ENCODE measurements at places on chromosomes 6 and 20.

GRCh38 chr20:11454966-11455799, 462.5 kb upstream of the BTBD3 start:
- peak; percentile 76 for DNase-seq

GRCh38 chr6:127486934-127487333, 27.7 kb upstream of the KIAA0408 start:
- no peak for DNase-seq

- no peak for DNase-seq
Observed at GRCh38 chr6:36976931-36977330, 9.1 kb downstream of the MTCH1 start.

GRCh38 chr20:58776109-58776508, 74.6 kb downstream of the GNAS-AS1 start:
- no peak for DNase-seq

GRCh38 chr6:92684386-92684785, 735.0 kb downstream of the EPHA7 start:
- DNase-seq, result no peak

- no peak for DNase-seq
Observed at GRCh38 chr6:52363228-52363867, 1.4 kb downstream of the PAQR8 start.

GRCh38 chr6:158418501-158418900, 106.2 kb downstream of the TULP4 start:
- DNase-seq, result no peak

DNA sequence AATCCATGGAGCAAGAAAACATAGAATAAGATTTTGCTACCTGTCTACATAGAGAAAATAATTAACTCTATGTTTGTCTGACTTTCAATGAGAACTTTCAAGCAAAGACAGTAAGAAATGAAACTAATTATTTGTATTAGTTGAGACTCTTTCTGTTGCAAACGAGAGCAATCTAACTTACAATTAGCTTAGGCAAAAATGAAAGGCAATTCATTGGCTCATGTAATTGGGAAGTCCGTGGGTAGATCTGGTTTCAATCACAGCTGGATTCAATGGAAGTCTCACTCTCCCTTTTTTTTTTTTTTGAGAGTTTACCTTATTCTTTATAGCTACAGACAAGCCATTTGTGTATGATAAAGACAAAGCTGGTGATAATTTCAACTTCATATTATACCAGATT, 68.2 kb upstream of the STXBP5 start:
- no peak for DNase-seq

DNA sequence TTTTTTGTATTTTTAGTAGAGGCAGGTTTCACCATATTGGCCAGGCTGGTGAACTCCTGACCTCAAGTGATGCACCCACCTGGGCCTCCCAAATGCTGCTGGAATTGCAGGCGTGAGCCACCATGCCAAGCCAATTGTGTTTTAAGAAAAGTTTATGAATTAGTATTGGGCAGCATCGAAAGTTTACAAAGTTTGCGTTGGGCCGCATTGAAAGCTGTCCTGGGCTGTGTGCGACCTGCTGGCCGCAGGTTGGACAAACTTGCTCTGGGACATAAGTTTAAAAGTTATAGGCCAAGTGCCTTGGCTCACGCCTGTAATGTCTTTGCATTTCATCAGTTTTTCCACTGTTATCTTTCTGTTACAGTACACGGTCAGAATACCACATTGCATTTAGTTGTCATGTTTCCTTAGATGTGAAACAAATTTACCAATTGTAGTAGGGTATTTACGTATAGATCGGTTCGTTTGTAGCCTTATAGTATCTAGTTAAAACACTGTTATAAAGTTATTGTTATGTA, 39.5 kb downstream of the ASXL1 start:
- DNase-seq, result no peak

DNA sequence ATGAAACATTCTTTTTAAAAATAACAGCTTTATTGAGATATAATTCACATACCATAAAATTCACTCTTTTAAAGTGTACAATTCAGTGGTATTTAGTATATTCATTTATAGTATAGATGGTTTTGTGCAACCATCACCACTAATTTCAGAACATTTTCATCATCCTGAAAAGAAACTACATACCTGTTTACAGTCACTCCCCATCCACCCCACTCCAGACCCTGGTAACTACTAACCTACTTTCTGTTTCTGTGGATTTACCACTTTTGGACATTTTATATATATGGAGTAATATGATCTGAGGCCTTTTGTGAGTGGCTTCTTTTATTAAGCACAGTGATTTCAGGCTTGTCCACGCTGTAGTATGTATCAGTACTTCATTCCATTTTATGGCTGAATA, 2.5 kb upstream of the TMEM217 start:
- DNase-seq, result no peak

GRCh38 chr6:166589337-166589731, 2.9 kb upstream of the RAMACL start:
- no peak for DNase-seq

GRCh38 chr20:16020971-16021370, 552.3 kb downstream of the KIF16B start:
- DNase-seq, result peak; percentile 20

GRCh38 chr6:129351807-129352206, 358.2 kb downstream of the ARHGAP18 start:
- no peak for DNase-seq

DNA sequence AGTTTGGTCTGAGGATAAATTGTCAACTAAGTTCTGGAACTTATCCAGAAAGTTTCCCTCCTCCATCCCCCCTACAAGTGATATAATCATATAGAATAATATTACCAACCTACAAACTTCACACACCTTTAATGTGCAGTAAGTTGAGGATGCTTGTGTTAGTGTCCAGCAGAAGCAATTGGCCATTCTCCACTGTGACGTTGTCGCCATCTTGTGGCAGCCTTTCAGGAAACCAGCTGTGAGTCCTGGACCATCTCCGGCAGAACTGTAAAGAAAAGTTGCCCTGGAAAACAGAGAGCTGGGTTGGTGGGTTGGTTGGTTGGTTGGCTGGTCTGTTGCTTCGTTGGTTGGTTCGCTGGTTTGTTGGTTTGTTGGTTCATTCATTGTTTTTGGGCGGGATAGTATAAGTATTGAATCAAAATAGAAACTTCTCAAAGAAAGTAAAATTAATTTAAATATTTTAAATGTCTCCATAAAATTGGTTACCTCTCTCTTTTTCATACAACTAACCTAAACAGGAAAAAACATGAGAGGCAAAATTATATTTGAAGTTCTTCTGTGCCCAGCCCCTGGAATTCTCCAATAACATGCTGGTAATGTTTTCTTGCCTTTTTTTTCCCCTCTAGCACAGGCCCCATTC, 127.5 kb downstream of the PKHD1 start:
- DNase-seq, result peak; percentile 64

DNA sequence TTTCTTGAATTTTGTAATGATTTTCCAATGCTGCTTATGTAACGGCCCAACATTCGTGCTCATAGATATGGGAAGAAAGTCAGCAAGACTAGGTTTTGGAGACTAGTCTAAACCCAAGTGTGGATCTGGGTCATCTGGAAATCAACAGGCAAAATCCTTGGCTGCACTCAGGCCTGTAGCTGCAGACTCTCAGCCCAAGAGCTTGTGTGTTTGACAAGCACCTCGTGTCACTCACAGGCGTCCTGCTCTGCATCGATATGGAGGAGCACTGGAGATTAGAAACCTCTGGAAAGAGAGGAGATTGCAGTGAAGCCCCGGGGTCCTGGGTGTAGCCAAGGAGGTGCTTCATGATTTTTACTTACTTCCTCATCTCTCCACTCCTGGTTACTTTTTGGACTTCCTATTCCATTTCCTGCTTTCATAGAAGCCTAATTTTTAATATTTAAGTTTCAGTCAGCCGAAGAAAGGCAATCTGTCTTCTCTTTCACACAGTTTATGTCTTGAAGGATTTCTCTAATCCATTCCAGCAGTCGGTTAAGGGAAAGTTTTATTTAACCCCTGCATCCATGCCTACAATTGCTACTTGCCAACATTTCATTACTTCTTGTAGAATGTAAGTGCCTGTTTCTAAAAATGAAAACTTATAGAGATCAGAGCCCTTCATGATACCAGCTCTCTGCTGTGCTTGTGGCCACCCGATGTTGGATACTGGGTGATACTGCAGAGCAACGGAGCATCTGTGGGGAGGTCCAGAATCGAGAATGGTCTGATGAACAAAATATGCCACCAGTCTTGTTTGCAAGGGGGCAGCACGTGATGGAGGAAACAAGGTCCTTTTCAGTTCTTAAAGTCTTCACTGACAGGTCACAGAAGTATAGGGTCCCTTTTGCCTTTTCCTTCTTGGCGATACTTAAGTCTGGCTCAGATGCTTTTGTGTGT, 296.3 kb downstream of the QKI start:
- no peak for DNase-seq

DNA sequence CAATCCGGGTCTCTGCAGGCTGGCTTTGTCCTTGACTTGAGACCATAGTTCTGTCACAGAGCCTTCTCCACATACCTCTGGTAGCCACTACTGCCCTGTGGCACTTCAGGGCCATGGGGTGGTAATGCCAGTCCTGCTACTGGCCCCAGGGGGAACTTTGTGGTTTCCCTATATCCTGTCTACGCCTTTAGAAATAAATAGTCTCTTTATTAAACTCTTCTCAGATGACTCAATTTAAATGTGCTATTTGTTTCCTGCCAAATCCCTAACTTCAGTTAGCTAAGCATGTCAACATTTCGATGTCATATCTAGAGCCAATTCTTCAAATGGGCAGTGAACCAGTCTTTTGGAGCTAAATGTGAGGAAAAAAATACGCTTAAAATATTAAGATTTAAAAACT, 60.1 kb downstream of the SEL1L2 start:
- DNase-seq, result peak; percentile 23

DNA sequence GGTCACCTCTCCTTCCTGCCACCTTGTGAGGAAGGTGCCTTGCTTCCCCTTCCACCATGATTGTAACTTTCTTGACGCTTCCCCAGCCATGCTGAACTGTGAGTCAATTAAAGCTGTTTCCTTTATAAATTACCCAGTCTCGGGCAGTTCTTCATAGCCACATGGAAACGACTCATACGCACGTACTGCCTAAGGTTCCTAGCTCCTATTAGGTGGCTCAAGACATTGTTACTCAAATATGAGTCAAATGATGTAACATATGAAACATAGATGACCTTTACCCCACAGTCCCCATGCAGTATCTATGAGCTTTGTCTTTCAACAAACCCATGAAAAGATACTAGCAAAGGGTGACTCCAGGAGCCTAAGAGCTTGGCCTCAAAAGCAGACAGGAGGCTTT, 98.3 kb downstream of the SIM1 start:
- peak; percentile 39 for DNase-seq

- peak; percentile 82 for DNase-seq
Observed at GRCh38 chr6:32816746-32817204, at the start of gene HLA-DOB. Gene HLA-DOB (minus strand): TSS chr6:32817002. CDS start chr6:32816951, 51 bp downstream.

GRCh38 chr6:143940011-143940597, 68.0 kb downstream of the PLAGL1 start:
- peak; percentile 62 for DNase-seq

- no peak for DNase-seq
Observed at GRCh38 chr6:97023982-97024381, 99.5 kb downstream of the KLHL32 start.

- DNase-seq, result no peak
Observed at GRCh38 chr6:90849686-90850085, 262.8 kb upstream of the MAP3K7 start.

- no peak for DNase-seq
Observed at GRCh38 chr6:70412252-70413113, 825 bp upstream of the FAM135A start.

GRCh38 chr6:39166189-39166911, 51.4 kb upstream of the SAYSD1 start:
- DNase-seq, result peak; percentile 77

DNA sequence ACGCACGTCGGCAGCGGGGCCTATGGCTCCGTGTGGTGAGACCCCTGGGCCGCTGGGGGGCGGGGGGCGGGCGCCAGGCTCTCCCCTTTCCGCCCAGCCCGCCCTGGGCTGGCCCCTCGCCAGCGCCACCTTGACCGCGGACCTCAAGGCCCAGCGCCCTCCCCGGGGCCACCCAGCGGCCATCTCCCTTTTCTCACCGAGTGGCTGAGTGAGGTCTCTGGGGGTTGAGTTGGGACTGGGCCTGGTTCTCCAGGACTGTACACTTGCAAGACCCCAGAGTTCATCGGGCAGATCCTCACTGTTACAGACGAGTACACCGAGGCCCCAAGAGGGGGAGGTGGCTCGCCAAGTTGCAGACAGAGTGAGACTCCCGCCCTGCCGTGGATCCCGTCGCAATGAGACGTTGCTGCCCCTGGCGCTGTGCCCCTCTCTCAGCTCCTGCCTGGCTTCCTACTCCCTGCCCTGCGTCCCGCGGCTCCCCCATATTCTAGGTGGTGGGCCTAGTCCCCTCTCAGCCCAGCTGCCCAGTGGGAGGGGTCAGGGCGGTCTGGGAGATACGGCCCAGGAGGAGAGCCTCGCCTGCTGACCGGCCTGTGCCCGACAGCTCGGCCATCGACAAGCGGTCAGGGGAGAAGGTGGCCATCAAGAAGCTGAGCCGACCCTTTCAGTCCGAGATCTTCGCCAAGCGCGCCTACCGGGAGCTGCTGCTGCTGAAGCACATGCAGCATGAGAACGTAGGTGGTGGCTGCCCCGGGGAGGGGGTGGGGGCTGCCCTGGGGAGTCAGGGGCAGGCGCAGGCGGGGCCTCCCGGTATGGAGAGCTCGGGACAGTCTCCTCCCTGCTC, 576 bp downstream of the MAPK13 start:
- peak; percentile 58 for DNase-seq

DNA sequence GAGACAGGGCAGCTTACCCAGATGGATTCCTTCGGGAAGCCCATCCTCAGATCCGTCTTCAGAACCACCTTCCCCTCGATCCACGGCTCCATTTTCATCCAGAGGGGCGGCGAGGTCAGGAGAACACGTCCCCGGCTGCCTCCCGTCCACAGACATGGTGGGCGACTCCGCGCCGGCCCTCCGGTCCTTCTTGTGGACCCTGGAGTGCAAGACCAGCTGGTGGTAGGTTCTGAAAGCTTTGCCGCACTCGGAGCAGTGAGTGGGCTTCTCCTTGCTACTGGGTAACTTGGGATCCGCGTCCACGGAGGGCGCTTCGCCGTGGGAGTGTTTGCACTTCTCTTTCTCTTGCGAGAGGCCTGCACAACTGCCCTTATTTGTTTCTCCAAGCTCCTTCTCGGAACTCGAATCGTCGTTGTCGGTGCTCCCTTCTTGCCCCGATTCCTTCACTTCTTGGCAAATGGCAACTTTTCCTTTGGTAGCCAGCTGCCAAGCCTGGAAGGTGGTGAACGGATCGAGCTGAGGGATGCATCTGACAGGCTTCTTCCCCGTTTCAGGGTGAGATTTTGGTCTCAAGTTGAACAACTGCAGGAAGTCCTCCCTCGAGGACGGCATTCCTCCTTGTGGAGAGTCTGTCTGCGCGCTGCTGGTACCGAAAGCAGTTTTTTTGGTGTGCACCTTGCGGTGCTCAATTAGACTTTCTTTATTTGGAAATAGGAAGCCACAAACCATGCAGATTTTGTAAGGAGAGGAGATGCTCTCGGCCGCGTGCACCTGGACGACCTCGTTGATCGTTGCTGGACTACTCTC, 12.0 kb downstream of the ZNF217 start:
- no peak for DNase-seq

GRCh38 chr6:69790629-69791028, 6.2 kb downstream of the LMBRD1 start:
- DNase-seq, result no peak

DNA sequence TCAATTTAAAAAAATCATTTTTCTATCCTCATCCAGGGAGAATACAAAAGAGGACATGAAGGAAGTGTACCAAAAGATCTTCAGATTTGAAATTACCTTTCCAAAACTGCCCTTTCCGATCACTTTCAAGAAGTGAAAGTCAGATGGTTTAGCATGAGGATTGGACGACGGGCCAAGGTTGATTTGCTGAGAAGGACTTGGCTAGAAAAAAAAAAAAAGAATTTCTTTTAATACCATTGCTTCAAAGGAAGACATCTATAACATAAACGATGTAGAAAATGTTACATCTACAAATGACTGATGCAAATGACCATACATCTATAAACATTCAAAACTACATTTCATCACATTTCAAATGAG, 120.9 kb upstream of the SLC2A12 start:
- no peak for DNase-seq
